Activated T-helper 1 cell treated with anti-CD3 and anti-CD28 coated beads, Interleukin-12 subunit alpha, Interleukin-12 subunit beta, Interleukin-2, Interleukin-4 antibody, amounts not matched to agents 30 ng/mL and 10 ng/mL and 1 ng/mL, durations not matched to agents 14 hours and 24 hours and 36 hours (primary cell): ENCODE measurements at places on chromosomes 1 and 21.
A peak's percentile ranks its signal among the peaks of the same experiment; 100 is the strongest.

- DNase-seq, result no peak
Observed at GRCh38 chr1:1510912-1511532, 940 bp upstream of the ATAD3A start.

- DNase-seq, result no peak
Observed at GRCh38 chr1:24206516-24207394, 19.7 kb upstream of the IFNLR1 start.

GRCh38 chr1:167687919-167688519 lies 33.8 kb upstream of the MPZL1 start:
- DNase-seq, result peak; percentile 61

- no peak for DNase-seq
Observed at GRCh38 chr21:14879458-14879857, 185.3 kb downstream of the NRIP1 start.

GRCh38 chr1:229970714-229971113 lies 96.3 kb upstream of the GALNT2 start:
- no peak for DNase-seq
